ENCODE measurements at places on chromosomes 12 and 14. TPM values are rescaled to one million over a fixed set of nuclear protein-coding genes. Genes with fewer than 3 reads are reported as not detected.

The CEBPE gene
- total RNA-seq = not detected

The TMEM52B gene
- total RNA-seq = not detected

The ASCL1 gene
- total RNA-seq = not detected

The SDS gene
- total RNA-seq = not detected

The INHBE gene
- 0.76 TPM for total RNA-seq

The RASAL1 gene
- not detected for total RNA-seq

The AQP6 gene
- total RNA-seq = not detected

The GPR137C gene
- total RNA-seq = 0.89 TPM

The PPHLN1 gene
- 77.3 TPM for total RNA-seq

The DHRS4L2 gene
- 10.1 TPM for total RNA-seq

The DPPA3 gene
- total RNA-seq = not detected

The SBNO1 gene
- total RNA-seq = 19.1 TPM

The IRF9 gene
- total RNA-seq = 56.7 TPM

The SLC2A3 gene
- total RNA-seq = 72.5 TPM

The GPR135 gene
- total RNA-seq = 2.6 TPM

The AQP2 gene
- not detected for total RNA-seq

The ATP23 gene
- 14.8 TPM for total RNA-seq

The DNM1L gene
- 74.2 TPM for total RNA-seq

The SLC16A7 gene
- 40.6 TPM for total RNA-seq

The NOVA1 gene
- total RNA-seq = under 0.01 TPM

The TTC9 gene
- total RNA-seq = not detected

The FGD6 gene
- 6.4 TPM for total RNA-seq

The APOF gene
- not detected for total RNA-seq

The BRMS1L gene
- total RNA-seq = 6.6 TPM

The MYH6 gene
- total RNA-seq = not detected

The DIO3 gene
- not detected for total RNA-seq

Data from GM23248 (cell line).